SHP77 treated with DMSO at 0.1 percent for 48 hours (cell line): ENCODE measurements at places on chromosomes 5 and 9.

- no peak for DNase-seq
Measured at GRCh38 chr5:137481596-137481995, 17.5 kb downstream of the SPOCK1 start.

GRCh38 chr5:59008816-59009473 lies 426.1 kb downstream of the RAB3C start:
- DNase-seq, result no peak

GRCh38 chr9:116234081-116234480 lies 80.5 kb downstream of the PAPPA start:
- DNase-seq, result no peak

DNA sequence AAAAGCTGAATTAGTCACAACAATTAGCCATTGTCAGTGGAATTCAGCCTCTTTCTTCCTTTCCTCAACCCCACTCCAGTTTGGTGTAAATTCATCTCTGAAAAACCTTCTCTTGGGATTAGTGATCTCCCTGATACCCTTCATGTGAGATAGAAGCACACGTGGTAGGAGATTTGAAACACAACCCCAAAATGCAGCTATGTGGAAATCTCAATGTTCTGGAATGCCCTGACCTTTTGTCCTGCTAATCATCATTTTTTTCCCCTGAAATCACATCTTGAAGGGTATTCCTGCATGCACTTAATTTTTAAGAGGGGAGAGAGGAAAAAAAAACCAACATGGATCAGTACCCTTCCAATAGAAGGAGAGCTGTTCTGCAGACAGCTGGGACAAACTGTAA lies 612.6 kb downstream of the EBF1 start:
- DNase-seq, result no peak

GRCh38 chr9:33931326-33931725 lies 114.4 kb downstream of the UBE2R2 start:
- no peak for DNase-seq

DNA sequence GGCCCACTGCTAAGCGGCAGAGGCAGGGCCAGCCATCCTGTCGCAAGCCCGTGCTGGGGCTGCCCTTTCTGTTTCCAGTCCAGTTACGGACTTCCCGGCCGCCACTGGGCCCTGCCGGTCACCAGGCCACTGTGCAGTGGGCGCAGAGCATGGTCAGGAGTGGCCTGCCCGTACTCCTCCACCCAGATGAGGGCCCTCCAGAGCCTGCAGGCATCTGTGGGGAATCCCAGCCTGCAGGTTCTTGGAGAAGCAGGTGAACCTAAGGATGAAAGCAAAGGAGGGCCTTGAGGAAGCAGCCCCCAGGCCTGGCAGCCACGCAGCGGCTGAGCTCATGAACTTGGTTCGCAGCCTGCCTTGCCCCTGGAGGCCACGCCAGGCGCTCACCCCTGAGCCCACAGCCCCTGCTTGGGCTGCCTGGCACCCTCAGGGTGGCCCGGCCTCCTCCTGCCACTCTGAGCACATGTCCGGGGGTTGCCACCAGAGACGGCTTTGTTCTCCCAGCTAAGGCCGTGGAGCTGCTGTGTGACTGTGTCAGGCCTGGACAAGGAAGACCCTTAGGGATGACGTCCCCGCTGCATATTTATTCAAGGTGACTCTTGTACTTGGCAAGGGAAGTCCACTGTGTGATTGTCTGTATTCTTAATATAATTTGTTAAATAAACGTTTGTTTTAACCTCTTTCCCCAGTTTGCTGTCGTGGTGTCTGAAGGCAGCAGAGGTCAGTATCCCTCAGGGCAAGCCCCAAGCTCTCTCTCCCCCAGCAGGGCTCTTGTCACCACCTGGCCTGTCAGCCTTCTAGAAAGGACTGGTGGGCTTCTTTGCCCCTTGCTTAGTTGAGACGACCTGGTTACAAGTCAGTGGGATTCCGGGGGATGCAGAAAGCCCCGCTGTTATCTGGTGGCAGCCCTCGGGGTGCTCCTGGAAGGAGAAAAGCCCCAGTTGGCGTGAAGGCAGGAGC lies 107.1 kb upstream of the LMX1B start:
- DNase-seq, result no peak

- no peak for DNase-seq
Measured at GRCh38 chr9:100084734-100085133, 14.1 kb downstream of the ERP44 start.

GRCh38 chr5:34731435-34732232 lies 75.5 kb downstream of the RAI14 start:
- no peak for DNase-seq

- DNase-seq, result no peak
Measured at GRCh38 chr9:91023741-91024140, 222.1 kb downstream of the SYK start.

- DNase-seq, result no peak
Measured at GRCh38 chr9:121827251-121827967, 176.0 kb downstream of the DAB2IP start.

DNA sequence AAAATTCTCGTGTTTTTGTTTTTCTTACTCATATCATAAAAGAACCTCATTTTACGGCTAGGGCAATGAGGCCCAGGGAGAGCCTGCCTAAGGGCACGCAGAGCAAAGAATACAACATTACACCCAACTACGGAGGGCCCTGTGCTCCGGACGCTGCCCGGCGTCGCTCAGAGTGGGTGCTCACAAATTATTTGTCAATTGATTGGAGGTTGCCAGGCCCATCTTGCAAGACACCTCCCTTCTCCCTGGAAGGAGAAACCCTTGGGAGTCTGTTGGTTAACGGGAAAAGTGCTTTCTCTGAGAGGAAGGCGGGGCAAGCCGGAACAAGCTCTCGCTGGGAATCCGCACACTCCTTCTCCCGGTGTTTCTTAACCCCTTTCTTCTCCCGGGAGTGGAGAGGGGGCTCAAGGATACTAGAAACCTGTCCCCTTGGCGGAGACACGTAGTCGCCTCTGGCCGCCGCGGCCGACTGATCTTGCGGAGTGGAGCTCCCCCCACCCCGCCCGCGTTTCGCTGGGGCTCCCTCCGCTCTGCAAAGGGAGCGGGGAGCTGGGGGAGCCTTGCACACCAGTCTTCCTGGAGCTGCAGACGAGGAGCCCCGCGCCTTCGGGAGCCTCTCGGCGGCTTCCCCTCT lies 599.3 kb upstream of the SGCD start:
- DNase-seq, result no peak

DNA sequence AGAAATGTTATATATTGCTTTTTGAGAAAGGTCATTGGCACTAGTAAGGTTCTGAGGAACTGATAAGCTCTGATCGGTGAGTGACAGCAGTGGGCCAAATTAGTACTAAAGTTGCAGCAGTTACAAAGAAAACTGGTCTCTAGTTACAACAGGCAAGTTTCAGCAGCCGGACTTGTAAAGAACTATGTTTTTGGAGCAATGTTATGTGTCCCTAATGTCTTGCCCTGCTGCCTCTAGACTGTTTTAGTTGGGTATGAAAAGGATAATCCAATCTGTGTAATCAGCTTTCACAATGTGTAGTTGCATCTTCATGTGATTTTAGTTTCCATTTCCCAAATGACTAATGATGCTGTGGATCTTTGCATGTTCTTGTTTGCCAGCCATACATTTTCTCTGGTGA lies 113.5 kb downstream of the CAMK4 start:
- no peak for DNase-seq

- no peak for DNase-seq
Measured at GRCh38 chr9:84314306-84314705, 26.3 kb downstream of the SLC28A3 start.

DNA sequence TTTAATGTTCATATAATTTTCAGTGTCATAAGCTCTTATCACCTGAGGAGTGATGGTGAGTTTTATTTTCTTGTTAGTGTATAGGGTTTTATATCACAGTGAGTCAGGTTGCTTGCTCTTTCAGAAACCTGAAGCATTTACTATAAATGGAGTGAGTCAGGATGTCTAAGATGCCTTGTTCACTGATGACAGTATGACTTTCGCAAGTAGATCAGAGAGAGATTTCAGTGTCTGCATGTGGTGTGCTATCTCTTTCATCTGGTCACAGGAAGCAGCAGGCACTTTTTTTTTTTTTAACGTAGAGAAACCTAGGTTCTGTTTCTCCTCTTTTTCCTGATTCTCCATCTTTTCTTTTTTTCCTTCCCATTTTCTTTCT lies 237.1 kb downstream of the DMRTA1 start:
- DNase-seq, result no peak

- DNase-seq, result no peak
Measured at GRCh38 chr9:20872340-20872977, 159.0 kb downstream of the HACD4 start.

- DNase-seq, result no peak
Measured at GRCh38 chr9:115025721-115026120, 92.2 kb downstream of the TNC start.

GRCh38 chr9:16459421-16460148 lies 410.9 kb downstream of the BNC2 start:
- no peak for DNase-seq

- DNase-seq, result no peak
Measured at GRCh38 chr9:35660966-35661415, 2.9 kb downstream of the CCDC107 start.

- DNase-seq, result no peak
Measured at GRCh38 chr5:73820326-73820725, 194.3 kb downstream of the ARHGEF28 start.

GRCh38 chr5:131426011-131426410 lies 162.2 kb downstream of the CDC42SE2 start:
- DNase-seq, result no peak

DNA sequence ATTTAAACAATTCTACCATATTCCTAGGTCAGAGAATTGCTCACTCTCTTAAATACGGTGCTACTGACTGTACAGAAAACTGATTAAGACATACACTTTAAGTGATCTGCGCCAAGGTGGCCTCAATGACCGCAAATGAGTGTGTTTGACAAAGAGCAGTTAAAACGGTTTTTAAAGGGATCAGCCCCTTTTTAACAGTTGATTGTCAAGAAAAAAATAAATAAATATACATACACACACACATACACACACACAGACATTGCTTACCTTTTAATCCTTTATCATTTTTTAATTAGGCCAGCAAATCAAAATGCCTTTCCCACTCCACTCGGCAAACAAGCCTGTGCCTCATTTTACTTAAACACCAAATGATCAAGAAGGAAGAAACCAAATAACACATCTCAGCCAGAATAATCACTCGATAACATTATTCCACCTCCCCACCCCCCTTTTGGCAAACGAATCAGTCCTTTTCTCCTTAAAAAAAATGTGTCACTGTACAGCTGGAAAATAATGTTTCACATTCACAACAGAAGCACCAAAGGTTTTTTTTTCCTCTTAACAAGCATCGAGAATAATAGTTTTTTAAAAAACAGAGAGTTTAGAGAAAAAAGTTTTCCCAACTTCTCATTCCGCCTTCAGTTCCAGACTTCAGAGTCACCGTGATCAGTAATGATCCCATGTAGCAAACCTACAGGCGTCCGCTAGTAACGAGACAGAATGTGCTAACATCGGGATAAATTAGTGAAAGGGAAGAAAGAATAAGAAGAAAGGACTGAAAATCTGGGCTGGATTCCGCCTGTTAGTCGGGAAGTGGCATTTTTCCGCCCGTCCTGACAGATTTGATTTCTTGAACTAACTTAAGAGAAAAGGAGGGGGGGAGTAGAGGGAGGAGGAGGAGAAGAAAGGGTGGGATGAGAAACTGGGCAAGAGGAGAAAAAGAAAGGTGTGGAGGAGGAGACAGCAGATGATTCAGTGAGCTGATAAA lies at the start of gene ZNF608:
Gene ZNF608 (minus strand): TSS at position 712 of the 988 bp plus-strand sequence. CDS start 1,650 bp downstream, outside the sequence.
- peak; percentile 41 for DNase-seq

DNA sequence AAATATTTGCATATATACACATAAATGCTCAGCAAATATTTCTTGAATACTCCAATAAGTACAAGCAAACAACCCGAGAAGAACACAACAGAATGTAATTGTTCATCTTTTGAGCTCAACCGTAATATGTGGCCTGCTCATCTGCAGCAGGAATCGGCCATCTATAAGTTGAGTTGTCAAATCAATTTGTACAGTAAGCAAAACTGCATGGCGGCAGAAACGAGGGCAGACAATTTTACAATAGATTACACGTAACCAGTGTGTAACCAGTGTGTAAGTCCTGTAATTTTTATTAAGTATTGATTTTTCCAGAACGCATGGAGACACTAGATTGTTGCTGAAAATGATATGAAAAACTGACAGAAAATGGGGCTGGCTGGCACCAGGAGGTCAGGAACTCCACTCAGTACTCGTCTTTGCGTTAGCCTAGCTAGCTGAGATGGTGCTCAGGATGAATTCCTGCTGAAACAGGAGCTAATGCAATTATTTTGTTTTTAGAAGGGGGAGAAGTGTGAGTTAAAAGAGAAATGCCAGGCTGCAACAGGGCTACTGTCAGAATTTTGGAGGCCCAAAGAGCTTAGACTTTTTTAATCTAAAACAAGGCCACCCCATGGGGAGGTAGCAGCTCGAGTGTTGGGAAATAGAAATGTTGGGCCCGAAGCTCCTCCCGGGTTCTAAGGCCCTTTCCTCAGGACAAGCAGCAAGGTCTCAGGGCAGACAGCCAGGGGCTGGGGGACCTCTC lies 682 bp downstream of the DHX29 start:
- DNase-seq, result no peak

DNA sequence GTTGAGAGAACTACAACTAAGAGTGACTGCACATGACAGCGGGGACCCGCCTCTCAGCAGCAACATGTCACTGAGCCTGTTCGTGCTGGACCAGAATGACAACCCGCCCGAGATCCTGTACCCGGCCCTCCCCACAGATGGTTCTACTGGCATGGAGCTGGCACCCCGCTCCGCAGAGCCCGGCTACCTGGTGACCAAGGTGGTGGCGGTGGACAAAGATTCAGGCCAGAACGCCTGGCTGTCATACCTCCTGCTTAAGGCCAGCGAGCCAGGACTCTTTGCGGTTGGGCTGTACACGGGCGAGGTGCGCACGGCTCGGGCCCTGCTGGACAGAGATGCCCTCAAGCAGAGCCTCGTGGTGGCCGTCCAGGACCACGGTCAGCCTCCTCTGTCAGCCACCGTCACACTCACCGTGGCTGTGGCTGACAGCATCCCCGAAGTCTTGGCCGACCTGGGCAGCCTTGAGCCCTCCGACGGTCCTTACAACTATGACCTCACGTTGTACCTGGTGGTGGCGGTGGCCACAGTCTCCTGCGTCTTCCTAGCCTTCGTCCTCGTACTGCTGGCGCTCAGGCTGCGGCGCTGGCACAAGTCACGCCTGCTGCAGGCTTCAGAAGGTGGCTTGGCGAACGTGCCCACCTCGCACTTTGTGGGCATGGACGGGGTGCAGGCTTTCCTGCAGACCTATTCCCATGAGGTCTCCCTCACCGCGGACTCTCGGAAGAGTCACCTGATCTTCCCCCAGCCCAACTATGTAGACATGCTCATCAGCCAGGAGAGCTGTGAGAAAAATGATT lies 2.1 kb downstream of the PCDHGA7 start:
- DNase-seq, result no peak

- no peak for DNase-seq
Measured at GRCh38 chr5:101531026-101531425, 627.9 kb upstream of the ST8SIA4 start.

GRCh38 chr9:134948149-134948548 lies 30.4 kb upstream of the FCN1 start:
- no peak for DNase-seq

DNA sequence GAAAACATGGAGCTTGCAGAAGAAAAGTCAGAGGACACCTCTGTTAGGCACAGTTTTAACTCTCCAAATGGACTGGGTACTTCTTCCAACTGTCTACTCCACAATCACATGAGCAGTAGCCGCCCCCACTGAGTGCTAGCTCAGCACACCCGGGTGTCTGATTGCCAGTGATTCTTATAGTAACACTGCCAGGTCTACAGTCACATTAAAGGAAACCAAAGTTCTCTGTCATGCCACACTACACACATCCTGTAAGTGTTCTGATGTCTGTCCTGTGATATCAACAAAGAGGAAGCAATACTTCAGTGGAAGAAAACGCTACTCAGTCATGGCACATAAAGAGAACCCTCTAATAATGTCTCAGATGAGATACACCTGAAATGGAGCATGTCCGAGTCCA lies at the start of gene HAVCR2:
Gene HAVCR2 (minus strand): TSS at position 69 of the 400 bp plus-strand sequence. CDS start 61 bp downstream, at position 8.
- DNase-seq, result no peak
